ENCODE measurements at places on chromosomes 6 and 20. TPM values are rescaled to one million over a fixed set of nuclear protein-coding genes. Genes with fewer than 3 reads are reported as not detected.

DNA sequence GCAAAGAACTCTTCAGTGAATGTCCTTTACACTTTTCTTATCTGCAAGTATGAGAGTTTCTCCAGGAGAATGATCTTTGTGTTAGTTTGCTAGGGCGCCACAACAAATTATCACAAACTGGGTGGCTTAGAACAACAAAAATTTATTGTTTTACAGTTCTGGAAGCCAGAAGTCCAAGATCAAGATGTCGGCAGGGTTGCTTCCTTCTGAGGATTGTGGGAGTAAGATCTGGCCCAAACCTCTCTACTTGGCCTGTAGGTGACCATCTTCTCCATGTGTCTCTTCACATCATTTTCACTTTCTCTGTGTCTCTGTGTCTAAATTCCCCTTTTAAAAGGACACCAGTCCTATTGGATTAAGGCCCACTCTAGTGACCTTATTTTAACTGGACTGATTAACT, 103.0 kb downstream of the ADTRP start:
- H3K36me3 ChIP-seq: no peaks in the 10 kb centered on the region
- H3K4me3 ChIP-seq: no peak overlapping the region
- no peak overlapping the region for H3K27ac ChIP-seq

- no peaks in the 10 kb centered on the region for H3K4me1 ChIP-seq
- H3K27ac ChIP-seq: no peak overlapping the region
- no peaks in the 10 kb centered on the region for H3K27me3 ChIP-seq
- H3K4me3 ChIP-seq: no peak overlapping the region
Measured at GRCh38 chr6:131173680-131174079, 38.4 kb downstream of the AKAP7 start.

DNA sequence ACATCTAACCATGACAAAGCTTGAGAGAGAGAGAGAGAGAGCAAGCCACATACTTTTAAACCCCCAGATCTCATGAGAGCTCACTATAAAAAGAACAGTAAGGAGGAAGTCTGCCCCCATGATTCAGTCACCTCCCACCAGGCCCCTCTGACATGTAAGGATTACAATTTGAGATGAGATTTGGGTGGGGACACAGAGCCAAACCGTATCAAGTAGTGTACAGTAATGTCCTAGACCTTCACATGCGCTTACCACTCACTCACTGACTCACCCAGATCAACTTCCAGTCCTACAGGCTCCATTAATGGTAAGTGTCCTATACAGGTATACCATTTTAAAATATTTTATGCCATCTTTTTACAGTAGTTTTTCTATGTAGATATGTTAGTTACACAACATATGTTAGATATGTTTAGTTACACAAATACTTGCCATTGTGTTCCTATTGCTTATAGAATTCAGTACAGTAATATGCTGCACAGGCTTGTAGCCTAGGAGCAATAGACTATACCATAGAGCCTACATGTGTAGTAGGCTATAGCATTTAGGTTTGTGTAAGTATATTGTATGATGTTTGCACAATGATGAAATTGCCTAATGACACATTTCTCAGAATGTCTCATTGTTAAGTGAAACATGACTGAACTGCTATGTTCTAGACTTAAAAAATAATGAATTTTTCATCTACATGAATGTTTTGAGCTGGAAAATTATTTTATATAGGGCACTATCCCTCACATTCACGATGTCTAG, 11.7 kb downstream of the TSPYL1 start:
- H3K27me3 ChIP-seq: no peaks in the 10 kb centered on the region
- H3K27ac ChIP-seq: no peak overlapping the region
- no peak for DNase-seq
- H3K36me3 ChIP-seq: no peaks in the 10 kb centered on the region

- no peak overlapping the region for H3K4me3 ChIP-seq
- H3K27me3 ChIP-seq: no peaks in the 10 kb centered on the region
- peaks cover 26% of the 10 kb centered on the region for H3K4me1 ChIP-seq
- no peaks in the 10 kb centered on the region for H3K36me3 ChIP-seq
- DNase-seq: no peak
Measured at GRCh38 chr6:13467216-13467600, 20.2 kb downstream of the GFOD1 start.

DNA sequence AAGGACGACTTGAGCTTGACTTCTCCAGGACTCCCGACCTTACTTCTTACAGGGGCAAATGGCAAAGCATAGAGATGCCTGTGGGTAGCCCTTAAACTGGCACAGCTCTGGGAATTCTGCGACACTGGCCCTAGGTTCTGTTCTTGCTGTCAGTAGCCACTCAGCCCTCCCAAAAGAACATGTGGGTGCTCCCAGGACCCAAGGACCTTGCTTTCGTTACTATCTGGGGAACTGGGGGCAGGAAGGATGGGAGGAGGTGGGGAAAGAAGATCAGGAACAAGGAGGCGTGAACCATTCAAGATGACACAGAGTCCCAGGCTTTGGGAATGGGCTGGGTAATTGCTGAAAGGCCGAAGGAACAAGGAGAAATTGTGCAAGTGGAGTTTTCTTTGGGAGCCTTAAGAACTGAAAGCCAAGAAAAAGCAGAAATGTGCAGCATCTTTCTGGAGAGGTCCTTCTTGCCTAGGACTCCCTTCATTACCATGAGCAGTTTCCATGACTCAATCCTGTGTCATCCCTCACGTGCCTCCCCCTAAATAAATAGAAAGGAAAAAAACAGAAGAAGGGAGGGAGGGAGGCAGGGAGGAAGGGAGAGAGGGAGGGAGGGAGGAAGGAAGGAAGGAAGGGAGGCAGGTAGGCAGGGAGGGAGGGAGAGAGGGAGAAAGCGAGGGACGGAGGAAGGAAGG, 284.6 kb upstream of the FOXQ1 start:
- no peak overlapping the region for H3K4me3 ChIP-seq
- no peaks in the 10 kb centered on the region for H3K4me1 ChIP-seq
- no peaks in the 10 kb centered on the region for H3K27me3 ChIP-seq

- H3K4me1 ChIP-seq: no peaks in the 10 kb centered on the region
- no peaks in the 10 kb centered on the region for H3K36me3 ChIP-seq
- DNase-seq: peak; percentile 14
- peak overlapping the region; percentile 91 for H3K27ac ChIP-seq
- peak overlapping the region; percentile 84 for H3K4me3 ChIP-seq
Measured at GRCh38 chr20:62066983-62067433, 1.3 kb upstream of the TAF4 start.

GRCh38 chr6:1595271-1596087, 14.2 kb upstream of the FOXC1 start:
- H3K4me1 ChIP-seq: peaks cover 13% of the 10 kb centered on the region
- DNase-seq: no peak
- no peak overlapping the region for H3K27ac ChIP-seq

DNA sequence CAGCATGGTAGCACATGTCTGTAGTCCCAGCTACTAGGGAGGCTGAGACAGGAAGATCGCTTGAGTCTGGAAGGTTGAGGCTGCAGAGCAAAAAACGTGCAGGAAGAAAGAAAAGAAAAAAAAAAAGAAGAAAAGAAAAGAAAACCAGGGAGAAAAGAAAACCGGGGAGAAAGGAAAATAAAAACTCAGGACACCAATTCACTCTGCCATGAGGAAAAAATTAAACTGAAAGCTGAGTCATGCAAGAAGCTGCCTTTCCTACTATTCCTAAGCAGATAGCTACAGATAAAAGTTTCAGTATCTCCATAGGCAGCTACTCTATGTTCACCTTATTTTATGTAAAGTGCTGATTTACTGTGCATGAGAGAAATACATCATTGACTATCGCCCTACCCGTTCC, 10.5 kb downstream of the PTGIS start:
- H3K4me1 ChIP-seq: no peaks in the 10 kb centered on the region
- H3K36me3 ChIP-seq: no peaks in the 10 kb centered on the region
- no peak for DNase-seq
- peak overlapping the region; percentile 11 for H3K4me3 ChIP-seq

DNA sequence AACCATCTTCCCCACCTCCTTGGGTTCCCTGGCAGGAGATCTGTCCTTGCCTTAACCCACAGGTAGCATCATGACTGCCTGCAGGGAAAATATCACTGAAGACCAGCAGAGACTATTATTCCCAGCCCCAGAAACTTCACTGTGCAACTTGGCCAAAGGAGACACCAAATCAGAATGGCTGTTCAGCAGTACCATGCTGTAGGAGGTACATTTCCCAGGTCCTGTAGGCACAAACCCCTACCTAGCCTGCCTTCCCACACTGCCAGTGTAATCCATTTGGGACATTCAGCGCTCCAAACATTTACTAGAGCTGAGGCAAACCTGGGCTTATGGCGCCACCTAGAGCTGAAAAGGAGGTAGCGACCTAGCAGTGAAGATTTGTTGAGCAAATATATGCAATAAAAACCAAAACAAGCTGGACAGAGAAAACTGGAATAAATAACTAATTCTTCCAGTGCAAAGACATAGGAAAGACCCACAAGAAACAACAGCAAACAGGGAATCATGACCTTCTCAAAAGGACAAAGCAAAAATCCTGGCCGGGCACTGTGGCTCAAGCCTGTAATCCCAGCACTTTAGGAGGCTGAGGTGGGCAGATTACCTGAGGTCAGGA, 60.3 kb downstream of the VTA1 start:
- no peaks in the 10 kb centered on the region for H3K4me1 ChIP-seq
- H3K36me3 ChIP-seq: peaks cover 39% of the 10 kb centered on the region
- no peak overlapping the region for H3K27ac ChIP-seq
- H3K27me3 ChIP-seq: no peaks in the 10 kb centered on the region

DNA sequence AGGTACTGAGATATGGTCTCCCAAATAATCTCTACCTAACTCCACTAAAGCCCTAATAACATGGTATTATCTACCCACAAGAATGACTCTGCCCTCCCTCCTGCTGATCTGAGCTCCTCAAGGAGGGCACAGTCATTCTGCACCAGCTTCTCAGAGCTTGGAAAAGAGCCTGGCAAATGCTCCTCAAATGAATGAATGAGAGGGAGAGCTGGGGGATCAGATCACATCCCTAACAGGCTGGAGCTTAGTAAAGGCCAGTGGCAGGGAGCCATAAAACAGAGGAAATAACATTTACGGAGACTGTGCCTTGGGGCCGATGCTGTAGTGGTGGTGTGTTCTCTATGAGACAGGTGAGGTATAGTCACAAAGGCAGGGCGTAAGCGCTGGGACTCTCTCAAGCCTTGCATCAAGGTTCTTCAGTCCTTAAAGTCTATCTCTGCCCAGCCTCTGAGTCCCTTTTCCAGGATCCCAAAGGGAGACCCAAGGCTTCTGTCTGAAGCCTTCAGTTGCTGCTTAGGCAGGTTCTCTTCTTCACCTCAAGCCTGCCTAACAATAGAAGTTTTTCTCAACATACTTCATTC, 7.2 kb upstream of the NNAT start:
- peaks cover 3% of the 10 kb centered on the region for H3K36me3 ChIP-seq
- H3K27ac ChIP-seq: no peak overlapping the region
- no peaks in the 10 kb centered on the region for H3K4me1 ChIP-seq
- no peaks in the 10 kb centered on the region for H3K27me3 ChIP-seq
- no peak for DNase-seq

- no peak for DNase-seq
- H3K36me3 ChIP-seq: no peaks in the 10 kb centered on the region
- H3K27ac ChIP-seq: no peak overlapping the region
- H3K4me3 ChIP-seq: no peak overlapping the region
Measured at GRCh38 chr6:8084586-8084985, 17.8 kb downstream of the EEF1E1 start.

DNA sequence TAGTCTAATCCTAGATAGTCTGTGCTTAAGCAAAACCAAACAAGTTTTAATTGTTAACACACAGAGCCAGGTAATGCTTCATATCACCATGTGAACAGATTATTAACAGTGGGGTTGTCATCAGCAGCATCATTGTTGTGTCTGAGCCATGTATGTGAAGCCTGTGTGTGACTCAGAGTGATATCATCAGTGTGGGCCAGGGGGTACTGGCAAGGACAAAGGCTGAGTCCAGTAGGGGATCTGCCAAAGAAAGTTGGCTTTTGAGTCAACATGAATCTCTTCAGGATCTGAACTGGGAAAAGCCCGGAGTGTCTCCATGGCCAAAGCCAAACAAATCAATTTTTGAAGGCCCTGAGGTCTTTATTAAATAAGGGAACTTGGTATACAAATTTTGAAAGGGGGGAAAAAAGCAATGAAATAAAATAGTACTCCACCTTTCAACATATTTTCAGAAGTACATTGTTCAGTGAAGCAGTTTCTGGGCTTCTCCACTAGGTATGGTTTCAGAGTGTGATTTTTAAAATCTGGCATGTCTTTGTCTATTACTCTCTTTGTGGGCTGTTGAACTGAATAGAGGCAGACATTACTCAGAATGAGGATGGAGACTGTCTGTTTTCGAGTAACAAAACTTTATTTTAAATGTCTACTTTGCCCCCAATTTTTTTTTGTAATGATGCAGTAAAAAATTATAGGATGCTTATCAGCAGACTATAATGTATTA, 444.2 kb upstream of the JAG1 start:
- no peaks in the 10 kb centered on the region for H3K36me3 ChIP-seq
- H3K4me3 ChIP-seq: no peak overlapping the region

GRCh38 chr6:24539416-24539815, 44.6 kb downstream of the ALDH5A1 start:
- no peak for DNase-seq
- no peak overlapping the region for H3K4me3 ChIP-seq
- H3K36me3 ChIP-seq: no peaks in the 10 kb centered on the region
- H3K27me3 ChIP-seq: no peaks in the 10 kb centered on the region
- no peak overlapping the region for H3K27ac ChIP-seq

- H3K27me3 ChIP-seq: no peaks in the 10 kb centered on the region
- H3K4me3 ChIP-seq: no peak overlapping the region
- no peak overlapping the region for H3K27ac ChIP-seq
- H3K36me3 ChIP-seq: no peaks in the 10 kb centered on the region
- no peaks in the 10 kb centered on the region for H3K4me1 ChIP-seq
Measured at GRCh38 chr6:69343851-69344250, 453.0 kb downstream of the LMBRD1 start.

GRCh38 chr6:132812255-132812732, 2.1 kb upstream of the RPS12 start:
- peak overlapping the region; percentile 70 for H3K4me3 ChIP-seq
- DNase-seq: no peak
- H3K27ac ChIP-seq: peak overlapping the region; percentile 89
- H3K4me1 ChIP-seq: no peaks in the 10 kb centered on the region

DNA sequence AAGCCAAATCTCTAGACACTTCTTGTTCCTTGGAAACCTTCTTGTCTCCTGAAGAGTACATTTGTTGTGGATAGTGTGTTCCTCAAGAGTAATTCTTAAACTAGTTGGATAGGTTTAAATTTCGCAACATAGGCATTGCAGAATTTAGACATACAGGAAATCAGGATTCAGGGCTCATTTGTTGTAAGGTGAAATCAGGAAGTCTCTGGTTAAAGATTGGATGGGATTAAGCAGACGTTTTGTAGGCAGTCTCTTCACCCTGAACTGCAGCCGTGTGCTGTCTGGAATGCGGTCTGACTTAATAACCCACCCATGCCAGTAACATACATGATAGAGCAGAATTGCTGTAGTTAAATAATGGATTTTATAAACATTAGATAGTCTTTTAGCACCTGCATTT, 21.7 kb downstream of the HIVEP1 start:
- DNase-seq: no peak
- no peak overlapping the region for H3K27ac ChIP-seq
- H3K36me3 ChIP-seq: peaks cover 21% of the 10 kb centered on the region
- H3K27me3 ChIP-seq: no peaks in the 10 kb centered on the region
- H3K4me1 ChIP-seq: peaks cover 7% of the 10 kb centered on the region

Gene FOXP4
- total RNA-seq: 11.1 TPM

Gene GPLD1
- total RNA-seq: 3.6 TPM

Gene SLC26A8
- 0.30 TPM for total RNA-seq

Gene NFYA
- 15.9 TPM for total RNA-seq

Gene TBC1D20
- total RNA-seq: 42.0 TPM
